ENCODE measurements at places on chromosomes 1 and 21.
A peak's percentile ranks its signal among the peaks of the same experiment; 100 is the strongest.

DNA sequence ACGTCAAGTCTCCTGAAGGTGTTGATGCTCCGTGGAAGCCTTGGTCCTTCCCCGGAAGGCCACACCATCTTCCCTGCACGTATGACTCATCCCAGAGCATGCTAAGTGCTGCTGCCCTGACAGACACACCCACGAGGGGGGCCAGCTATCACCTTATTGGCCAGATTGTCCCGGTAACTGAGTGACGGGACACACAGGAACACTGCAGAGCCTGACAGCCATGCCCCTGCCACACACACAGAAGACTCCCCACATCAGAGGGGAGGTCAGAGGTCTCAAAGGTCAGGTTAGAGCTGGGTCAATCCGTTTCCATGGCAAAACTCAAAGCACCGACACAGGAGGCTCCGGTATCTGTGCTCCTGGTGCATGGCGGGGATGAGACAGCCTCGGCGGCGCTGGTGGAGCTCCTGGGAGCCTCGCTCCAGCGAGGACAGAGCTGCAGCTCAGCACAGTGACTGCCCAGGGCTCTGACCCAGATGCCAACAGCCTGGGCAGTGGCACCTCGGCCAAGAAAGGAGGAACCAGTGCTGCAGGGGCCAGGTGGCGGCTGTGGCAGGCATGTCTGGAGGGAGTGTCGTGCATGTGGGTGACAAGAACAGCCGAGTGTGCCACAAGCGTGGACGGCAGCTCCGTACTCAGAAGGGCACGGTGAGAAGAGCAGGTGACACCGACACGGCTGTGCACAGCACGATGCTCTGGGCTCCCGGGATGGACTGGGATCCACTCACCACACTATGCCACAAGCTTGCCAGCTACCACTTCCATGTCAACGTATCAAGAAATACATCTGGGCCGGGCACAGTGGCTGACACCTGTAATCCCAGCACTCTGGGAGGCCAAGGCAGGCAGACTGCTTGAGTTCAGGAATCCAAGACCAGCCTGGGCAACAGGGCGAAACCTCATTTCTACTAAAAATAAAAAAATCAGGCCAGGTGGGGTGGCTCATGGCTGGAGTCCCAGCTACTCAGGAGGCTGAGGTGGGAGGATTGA lies 14.8 kb upstream of the TMEM240 start:
- peak; percentile 78 for DNase-seq

DNA sequence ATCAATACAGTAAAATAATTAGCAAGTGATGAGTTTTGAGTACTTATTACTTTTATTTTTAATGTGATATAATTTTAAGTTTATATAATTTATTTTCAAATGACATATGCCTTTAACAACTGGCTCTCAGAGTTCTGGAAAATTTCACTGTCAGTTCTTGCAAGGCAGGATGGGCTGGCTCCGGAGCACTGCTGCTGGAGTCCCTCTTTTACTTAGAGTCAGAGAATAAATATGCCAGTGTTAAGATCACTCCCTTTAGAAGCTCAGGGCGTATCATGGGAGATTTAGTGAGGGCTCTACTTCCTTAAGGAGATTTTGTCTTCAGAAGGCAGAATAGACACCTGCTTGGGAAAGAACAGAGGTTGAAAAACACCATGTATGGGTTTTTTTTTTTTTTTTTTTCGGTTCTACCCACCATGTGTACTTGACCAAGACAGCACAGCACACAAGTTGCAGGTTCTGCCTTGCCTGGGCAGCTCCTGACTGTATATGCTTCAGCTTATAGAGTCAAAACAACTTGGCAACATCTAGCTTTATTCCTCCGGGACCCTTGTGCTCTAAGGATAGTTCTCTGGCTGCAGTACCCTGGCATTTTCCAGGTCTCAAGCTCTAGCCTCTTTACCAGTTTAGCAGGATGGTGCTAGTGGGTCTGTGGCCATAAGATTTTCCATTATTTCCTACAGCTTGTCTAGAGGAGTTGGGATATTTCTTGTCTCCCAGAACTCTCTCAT lies 29.7 kb upstream of the FMOD start:
- DNase-seq, result no peak

- no peak for DNase-seq
Measured at GRCh38 chr1:237851210-237851845, 39.4 kb downstream of the ZP4 start.

DNA sequence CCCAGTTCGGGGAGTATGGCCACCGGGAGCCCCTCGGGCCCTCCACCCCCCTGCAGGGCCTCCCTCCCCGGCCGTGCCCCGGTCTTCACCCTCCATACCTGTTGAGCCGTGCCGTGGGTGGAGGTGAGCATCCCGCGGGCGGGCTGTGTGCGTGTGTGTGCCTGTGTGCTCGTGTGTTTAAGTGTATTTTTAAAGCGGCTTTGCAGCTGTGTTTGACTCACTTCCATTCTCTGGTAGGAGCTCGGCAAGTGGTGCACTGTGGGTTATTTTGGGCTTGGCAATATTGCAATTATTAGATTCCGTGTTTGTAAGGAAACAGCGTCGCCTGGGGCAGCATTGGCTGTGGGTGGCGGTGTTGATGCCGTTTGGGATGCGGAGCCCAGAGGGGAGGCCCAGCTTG lies 20.3 kb upstream of the PLCH2 start:
- no peak for DNase-seq

GRCh38 chr1:29282924-29283803 lies 46.8 kb downstream of the PTPRU start:
- no peak for DNase-seq

- no peak for DNase-seq
Measured at GRCh38 chr1:201539561-201540431, 869 bp downstream of the NAV1 start.

- no peak for DNase-seq
Measured at GRCh38 chr1:54754045-54754444, 10.3 kb downstream of the PARS2 start.

DNA sequence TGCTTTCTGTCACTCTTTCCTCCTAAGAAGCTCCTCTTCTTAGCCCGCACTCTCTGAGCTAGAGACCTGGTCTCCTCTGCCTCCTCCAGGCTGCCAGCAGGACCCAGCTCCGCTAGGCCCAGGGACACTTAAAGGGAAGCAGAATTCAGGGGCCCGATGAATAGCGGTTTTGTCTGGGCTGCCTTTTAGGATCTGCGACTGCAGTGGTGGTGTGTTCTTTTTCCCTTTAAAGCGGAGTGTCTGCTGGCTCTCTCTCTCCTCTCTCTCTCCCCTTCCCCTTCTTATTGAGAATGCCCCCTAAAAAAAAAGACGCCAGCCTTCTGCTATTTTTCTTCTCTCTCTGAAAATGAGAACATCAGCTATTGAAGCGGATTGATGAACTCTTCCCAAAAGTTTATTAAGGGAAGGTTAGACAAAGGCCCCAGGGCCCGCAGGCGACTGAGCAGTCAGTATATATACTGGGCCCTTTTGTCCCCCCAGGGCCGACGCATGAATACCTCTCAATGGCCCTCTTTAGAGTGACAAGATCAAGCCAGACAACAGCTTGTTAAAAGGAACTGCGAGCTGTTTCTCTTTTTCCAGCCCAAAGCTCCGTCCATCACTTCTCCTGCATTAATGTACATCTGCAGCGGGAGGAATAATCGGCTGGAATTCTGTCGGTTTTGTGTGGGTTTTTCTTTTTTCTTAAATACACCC lies 27.0 kb downstream of the PAX7 start:
- DNase-seq, result no peak

- DNase-seq, result no peak
Measured at GRCh38 chr1:211648336-211648735, 27.1 kb downstream of the NEK2 start.

DNA sequence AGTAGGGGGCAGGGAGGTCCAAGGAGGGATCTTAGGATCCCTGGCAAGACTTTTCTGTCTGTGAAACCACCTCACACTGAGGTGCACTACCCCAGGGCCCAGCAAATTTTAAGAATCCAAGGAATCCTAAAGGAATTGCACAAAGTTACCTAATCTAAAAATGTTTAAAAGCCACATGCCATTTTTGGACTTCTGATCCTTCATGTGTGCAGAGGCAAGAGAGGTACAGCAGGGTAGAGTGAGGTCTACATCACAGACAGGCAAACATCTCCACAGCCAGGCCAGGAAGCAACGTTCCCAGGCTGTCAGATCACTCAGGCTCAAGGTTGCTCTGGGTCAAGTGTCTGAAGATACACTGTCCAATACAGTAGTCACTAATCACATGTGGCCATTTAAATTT lies 324.6 kb upstream of the DUSP10 start:
- DNase-seq, result no peak

DNA sequence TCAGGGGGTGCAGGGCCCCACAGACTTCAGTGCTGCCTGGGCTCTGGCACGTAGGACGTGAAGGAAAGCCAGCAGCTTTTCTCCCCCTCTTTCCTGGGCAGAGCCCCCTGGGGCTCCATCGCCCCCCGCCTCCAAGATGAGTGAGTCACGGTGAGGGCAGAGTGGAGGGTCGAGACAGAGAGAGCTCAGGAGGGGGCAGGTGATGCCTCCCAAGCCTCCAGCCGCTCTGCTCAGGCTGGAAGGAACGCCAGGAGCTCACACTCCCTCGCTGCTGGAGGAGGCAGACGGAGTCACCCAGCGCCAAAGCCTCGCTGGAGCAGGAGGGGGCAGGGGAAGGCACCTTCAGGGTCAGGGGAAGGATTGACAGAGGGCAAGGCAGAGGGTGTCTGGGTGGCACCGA lies 119.5 kb downstream of the CASZ1 start:
- no peak for DNase-seq

- DNase-seq, result no peak
Measured at GRCh38 chr1:211973541-211973940, 61.8 kb downstream of the INTS7 start.

GRCh38 chr21:38295997-38296764 lies 39.4 kb downstream of the KCNJ15 start:
- no peak for DNase-seq

GRCh38 chr21:45430521-45431501 lies 25.8 kb downstream of the COL18A1 start:
- no peak for DNase-seq

DNA sequence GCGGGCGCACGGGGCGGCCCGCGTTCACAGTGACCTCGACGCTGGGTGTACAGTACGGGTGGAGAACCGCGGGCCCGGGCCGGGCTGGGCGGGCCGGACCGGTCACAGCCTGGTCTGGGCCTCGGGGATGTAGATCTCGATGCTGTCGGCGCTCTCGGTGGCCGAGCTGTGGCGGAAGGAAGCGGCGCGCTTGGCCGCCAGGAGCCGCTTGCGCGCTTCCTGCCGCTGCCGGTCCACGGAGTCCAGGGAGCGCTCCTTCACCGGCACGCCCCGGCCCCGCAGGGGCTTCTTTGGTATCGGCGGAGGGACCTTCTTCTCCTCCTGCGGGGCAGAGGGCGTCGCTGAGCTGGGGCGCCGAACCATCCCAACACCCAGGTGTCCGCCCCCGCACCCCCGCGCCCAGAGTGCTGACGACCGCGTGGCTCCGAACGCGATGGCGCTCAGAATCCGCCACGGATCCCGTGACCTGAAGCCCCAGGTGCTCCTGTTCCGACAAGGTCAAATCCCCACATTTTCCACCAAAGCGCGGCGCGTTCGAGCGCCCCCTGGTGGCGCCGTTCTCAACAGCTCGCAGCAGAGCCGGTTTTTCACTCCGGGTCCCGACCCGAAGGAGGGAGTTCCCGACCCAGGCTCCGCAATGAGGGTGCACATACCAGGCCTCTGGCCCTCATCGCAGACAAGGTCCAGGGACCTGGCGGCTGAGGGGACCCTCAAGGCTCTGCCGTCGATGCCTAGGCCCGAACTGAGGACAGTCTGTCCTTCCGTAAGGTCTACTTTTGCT lies 6.6 kb upstream of the SMIM12 start:
- DNase-seq, result no peak

DNA sequence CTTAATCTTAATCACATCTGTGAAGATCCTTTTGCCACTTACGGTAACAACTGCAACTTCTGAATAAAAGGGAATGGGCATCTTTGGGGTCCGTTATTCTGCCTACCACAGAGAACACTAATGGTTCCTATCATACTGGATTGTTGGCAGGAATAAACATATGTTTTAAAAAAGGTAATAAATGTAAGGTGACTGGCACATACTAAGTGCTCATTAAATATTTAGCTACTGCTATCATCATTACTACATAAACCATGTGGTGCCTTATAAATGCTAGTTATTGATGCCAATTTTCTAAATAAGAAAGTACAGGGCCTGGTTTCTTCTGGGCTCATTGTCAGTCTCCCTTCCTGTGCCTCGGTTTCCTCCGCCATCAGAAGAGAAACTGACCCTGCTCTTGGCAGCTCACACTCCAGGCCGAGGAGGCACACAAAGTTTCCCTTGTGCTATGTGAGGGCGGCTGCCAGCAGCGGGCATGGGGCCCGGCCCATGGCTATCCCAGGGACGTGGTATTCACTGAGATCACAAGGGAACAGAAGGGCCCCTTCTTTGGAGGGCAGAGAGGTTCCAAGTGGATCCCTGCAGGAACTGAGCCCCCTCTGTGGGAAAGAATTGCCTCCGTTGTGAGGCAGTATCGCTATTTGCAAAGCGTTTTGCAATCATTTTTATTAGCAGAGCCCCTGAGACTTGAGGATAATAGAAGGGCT lies 26.2 kb downstream of the NAV1 start:
- no peak for DNase-seq

- no peak for DNase-seq
Measured at GRCh38 chr1:205171369-205171768, 40.1 kb downstream of the DSTYK start.

DNA sequence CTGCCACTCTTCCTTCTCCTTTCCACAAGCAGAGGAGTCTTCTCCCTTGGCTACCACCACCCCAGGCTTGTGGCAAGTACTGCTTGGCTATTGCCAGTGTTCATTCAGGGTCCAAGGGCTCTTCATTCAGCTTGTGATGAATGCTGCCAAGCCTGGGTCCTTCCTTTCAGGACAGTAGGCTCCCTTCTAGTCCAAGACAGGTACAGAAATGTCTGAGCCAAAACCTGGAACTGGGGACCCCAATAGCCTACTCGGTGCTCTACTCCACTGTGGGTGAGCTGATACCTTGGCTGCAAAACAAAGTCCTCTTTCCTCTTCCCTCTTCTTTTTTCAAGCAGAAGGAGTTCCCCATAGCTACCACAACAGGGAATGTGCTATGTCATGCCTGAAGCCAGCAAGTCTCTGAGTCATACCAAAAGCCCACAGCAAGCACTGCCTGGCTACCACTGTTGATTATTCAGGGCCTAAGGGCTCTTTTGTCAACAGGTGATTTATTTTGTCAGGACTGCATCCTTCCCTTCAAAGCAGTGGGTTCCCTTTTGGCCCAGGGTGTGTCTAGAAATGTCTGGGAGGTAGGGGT lies 268.9 kb downstream of the HHAT start:
- no peak for DNase-seq

GRCh38 chr1:148309940-148310500 lies 157.9 kb upstream of the NBPF11 start:
- no peak for DNase-seq

DNA sequence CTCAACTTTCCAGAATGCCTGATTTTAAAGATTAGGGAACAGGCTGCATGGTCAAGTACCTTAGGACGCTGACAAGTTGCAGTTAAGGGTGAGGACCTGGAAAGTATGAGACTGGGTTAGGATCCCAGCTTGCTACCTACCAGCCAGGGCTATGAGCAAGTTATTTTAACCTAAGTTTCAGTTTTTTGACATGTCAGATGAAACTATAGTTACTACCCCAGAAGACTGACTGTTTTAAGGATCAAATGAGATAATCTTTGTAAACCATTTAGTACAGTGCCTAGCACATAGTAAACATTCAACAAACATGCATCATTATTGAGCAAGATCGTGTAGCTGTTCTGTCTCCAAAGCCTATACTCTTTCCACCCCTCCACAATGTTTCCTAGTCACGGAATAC lies 14.4 kb downstream of the THEMIS2 start:
- no peak for DNase-seq

Measured in RWPE2 (cell line).